Nucleus accumbens (tissue), 56 donors: ENCODE measurements at places on chromosomes 3 and 15.

GRCh38 chr3:31661993-31662670 is 129.4 kb downstream of the STT3B start:
- DNase-seq, result no peak

- no peak for DNase-seq
Measured at GRCh38 chr3:161647936-161648470, 151.4 kb downstream of the OTOL1 start.

DNA sequence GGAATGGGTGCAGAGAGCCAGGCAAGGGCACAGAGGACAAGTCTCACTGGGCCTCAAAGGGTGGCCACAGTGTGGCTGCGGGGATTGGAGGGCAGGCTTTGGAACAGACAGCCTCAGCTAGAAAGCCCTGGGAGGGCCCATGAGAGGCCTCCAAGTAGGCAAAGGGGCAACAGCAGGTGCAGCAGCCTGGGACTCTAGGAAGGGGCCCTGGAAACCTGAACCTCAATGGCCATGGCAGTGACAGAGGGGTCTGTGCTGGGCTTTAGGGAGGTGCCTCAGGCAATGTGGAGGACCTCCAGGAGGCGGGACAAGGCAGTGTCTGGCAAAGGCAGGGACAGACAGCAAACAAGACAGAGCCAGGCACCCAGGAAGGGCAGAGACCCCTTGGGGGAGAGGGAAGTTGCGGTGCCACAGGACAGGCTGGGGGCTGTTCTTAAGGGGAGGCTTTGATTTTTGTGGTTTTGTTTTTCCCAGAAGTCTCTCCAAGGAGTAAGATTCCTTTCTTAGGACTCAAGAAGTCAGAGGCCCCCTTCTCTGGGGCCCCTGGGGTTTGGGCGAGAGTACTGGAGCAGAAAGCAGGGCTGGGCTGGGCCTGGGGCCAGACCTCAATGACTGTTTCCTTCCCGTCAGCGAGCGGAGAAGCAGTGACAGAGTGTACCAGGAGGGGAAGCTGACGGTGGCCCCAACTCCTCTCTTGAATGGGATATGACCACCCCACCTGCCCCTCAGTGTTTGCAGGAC is 9.7 kb downstream of the STOML1 start:
- DNase-seq, result peak; percentile 52

DNA sequence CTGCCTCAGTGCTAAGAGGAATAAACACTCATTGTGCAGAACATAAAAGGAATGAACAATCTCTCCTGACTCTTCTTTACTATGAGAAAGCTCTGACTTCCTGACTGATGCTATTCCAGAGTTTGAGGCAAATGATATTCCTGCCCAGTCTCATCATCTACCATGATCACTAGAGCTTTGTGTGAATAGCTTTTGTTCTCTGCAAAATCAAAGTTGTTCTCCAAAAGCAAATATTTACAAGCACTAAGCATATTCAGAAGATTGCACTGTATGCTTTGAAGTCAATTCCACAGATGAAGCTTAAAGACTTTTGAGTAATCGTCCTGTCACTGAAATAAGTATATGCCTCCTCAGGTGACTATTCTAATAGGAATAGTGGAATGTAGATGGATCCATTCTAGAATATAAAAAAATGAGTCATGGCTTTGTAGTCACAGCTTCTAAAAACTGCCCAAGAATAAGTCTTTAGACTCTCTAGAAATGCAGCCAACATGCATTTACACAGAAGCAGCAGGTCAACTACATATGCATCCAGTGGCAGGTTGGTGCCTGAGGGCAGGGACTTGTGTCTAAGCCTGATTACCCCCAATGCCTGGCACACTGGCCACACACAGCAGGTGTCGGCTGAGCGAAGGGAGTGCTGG is 34.6 kb downstream of the TNFAIP8L3 start:
- no peak for DNase-seq

DNA sequence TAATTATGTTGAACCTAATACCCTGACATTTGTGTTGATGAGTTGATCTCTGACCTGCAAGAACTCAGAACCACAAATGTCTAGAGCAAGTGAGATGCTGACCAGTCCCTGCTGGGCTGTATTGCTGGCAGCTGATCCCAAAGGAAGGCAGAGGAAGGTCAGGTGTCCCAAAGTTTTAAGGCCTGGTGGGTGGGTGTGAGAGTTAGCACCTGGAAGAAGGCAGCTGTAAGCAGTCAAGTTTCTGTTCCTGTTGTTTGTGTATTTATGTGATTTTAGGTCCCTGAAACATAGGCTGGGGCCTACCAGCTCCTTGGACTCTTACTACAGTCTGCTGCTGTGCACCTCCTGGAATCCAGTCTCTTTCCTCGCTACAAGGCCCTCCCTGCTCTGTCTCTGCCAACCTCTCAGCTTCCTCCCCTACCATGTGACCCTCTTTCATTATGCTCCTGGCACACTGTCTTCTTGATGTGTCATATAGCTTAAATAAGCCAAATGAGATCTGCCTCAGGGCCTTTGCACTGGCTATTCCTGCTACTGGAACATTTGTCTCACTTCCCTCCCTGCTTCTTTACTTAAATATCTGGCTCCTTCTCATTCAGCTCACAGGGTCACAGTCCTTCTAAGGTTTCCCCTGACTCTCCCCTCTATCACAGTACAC is 31.0 kb upstream of the ATOSA start:
- DNase-seq, result no peak

DNA sequence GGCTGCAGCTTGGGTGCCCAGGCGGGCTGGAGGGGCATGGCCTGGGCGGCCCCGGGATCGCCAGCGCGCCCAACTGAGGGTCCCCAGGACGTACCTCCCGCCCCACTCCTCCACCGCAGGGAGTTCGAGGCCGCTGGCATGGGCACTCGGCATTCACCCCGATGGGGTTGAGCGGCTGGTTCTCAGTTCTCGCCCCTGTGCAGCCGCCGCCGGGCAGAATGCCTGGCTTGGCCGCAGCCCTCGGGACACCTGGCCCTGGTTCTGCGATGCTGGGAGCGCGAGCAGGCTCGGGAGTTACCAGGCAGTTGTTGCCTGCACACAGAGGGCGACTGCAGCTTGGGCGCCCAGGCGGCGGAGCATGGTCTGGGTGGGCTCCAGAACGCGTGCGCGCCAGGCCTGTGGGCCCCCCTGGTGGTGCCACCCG is 121.4 kb downstream of the LMLN start:
- DNase-seq, result no peak

GRCh38 chr3:101141135-101141534 is 147.9 kb upstream of the ABI3BP start:
- no peak for DNase-seq

DNA sequence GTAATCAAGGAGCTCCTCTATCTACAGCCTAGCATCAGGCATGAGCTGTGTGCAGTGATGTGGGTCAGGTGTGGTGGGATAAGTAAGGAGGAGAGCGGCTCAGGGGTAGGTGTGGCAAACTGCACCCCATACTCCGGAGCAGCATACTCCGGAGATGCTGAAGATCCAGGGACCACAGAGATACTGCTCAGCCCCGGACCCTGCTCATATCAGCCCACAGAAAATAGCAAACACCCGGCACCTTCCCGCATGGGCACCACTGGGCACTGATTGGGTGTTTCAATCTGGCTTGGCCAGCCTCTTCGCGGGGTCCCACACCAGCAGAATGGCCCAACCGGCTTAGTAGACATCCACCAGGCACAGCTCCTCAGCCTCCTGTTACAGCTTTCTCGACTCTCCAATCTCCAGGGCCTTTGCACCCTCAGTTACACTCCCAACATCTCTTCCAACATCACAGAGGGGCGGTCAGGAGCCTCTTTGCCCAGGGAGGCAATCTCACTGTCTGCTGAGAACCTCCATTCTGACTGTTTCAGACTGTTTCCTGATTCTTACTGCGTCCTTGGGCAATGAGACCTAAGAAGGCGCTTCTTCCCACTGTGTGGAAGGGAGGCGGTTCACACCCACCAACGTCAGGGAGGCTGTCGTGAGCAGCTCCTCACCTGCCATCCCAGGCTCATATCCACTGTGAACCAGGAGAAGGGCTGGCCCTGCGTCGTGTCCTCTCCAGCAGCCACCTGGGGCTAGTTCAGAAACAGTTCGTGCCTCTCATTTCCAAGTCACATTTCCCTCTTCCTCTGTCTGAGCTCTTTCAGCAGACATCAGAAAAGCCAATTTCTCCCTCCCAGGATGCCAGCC is 59.8 kb downstream of the CAPN7 start:
- DNase-seq, result no peak

DNA sequence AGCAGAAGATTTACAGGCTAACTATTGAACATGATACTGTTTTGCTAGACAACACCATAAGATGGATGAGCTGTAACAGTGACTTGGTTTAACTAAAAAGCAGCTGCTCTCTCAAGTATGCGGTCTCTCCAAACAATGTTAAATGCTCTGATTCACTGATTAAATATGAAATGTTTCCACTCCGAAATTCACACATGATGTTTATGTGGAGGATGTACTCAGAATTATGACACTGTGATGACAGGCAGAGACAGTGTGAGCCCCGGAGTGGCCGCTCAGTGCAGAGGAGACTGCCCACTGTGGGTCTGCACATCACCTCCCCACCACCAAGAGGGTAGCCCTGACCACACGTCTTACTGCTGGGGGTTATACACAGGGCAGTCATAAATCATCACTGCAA is 83.9 kb upstream of the MEX3B start:
- no peak for DNase-seq

- no peak for DNase-seq
Measured at GRCh38 chr3:177598097-177598833, 401.0 kb upstream of the TBL1XR1 start.

DNA sequence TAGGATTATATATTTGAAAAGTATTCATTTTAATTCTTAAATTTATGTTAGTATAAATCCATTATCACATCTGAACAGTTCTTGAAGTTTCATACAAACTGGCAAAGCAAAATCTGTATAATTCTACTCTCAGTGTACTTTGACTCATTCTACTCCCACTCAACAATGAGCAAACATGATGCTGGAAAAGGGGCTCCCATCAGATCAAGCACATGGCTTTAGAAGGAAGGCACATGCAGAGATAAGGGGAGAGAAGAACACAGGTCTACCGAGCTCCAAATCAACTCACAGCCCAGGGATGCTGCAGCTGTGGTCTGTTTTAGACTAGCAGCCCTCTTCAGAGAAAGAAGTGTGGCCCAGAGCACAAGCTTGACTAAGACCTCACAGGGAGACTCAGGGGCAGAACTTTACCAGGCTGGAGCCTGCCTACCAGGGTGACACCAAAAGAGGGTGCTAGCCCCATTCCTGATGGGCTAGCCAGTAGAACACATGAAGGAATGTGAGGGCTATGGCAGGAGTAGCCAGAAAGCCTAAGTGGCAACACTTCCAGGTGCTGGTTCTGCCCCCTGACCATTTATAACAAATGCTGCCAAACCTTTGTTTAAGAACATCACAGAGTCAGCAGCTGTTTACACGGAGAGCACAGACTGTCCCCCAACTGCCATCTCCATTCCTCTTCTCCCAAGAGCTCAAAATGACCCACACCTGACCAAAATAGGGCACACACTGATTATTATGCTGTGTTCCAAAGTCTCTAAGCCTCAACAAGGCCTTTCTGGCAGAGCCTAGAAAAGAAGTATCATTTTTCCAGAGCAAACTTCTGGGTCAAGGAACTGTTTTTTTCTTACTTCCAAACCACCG is 19.5 kb downstream of the SEC22C start:
- DNase-seq, result no peak

DNA sequence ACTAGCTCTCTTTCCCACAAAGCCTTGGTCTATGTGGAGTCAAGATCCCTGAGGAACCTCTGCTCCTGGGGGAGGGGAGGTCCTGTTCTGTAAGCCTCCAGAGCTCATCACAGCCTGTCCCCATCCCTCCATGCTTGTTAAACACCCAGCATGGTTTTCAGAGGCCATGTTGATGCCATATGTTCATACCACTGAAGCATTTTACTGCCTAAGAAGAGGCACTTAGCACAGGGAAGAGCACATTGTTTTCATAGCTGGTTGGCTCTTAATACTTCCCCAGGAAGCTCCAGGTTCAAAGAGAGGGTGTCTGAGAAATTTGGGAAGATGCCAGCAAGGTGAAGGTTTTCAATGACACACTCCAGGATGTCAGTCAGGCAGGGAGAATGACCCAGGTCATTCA is 25.6 kb downstream of the CPNE4 start:
- no peak for DNase-seq

GRCh38 chr15:69590932-69591524 is 138.4 kb downstream of the RPLP1 start:
- no peak for DNase-seq

DNA sequence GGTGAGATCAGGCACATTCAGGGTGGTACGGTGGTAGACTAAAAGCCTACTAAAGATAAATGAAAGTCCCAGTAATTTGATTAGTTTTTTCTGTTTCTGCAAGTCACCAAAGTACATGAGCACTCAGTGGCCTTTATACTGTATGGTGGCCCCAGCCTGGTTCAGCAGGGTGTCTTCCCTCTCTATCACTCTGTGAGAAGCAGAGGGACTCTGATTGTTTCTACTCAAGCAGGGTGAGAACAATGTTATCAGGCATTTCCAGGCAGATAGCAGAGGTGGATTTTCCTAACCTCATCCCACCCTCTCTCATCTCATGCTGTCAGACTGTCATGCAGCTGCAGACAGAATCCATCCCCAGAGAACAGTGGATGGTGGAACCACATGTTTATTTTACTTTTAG is 71.5 kb upstream of the BFSP2 start:
- DNase-seq, result no peak

DNA sequence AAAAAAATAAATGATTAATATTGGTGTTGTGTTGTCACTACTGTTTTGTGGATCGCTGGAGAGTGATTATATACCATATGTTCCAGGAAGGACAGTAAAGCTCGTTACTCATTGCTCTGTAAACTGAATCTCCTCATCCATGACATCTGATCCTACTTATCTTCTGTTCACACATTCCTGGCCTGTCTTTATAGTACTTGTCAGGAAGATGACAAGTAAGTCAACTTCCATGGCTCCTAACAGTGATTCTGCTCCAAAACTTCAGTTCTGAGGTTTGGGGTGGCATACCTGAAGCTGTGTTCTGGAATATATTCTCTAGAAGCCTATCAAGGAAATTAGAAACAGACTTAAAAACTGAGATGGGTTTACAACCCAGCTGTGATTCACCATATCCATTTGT is 288.9 kb downstream of the ZBBX start:
- no peak for DNase-seq

DNA sequence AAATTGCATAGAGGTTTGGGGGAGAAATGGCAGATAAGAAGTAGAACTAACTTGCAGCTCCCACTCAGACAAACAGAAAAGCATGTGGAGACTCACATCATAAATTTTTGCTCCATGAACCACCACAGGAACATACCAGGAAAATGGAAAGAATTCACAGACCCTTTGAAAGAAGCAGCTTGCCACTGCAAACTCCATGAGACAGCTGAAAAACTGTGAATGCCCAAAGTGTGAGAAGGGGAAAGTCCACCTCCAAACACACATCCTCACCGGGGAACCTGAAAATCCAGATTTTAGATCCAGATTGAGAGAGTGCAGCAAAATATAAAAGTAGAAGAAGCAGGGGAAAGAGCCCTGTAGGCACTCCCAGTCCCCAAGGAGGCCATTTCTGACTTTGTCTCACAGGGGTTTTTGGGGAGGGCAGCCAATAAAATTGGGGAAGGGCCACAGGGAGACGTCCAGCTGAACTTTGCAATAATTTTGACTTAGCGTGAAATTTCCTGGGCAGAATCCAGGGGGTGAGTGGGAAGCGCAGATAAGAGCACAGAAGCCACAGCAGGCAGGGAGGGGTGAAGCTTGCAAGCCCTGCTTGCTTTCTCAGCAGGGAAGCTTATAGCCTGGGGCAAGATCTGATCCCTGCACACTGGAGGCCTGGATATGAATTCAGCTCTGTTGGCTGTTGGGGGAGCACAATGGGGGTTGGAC is 183.4 kb upstream of the UBE2E2 start:
- no peak for DNase-seq
